CD4-positive, alpha-beta T cell treated with Interleukin-4 for 4 hours (primary cell): ENCODE measurements at places on chromosomes 4 and X.

DNA sequence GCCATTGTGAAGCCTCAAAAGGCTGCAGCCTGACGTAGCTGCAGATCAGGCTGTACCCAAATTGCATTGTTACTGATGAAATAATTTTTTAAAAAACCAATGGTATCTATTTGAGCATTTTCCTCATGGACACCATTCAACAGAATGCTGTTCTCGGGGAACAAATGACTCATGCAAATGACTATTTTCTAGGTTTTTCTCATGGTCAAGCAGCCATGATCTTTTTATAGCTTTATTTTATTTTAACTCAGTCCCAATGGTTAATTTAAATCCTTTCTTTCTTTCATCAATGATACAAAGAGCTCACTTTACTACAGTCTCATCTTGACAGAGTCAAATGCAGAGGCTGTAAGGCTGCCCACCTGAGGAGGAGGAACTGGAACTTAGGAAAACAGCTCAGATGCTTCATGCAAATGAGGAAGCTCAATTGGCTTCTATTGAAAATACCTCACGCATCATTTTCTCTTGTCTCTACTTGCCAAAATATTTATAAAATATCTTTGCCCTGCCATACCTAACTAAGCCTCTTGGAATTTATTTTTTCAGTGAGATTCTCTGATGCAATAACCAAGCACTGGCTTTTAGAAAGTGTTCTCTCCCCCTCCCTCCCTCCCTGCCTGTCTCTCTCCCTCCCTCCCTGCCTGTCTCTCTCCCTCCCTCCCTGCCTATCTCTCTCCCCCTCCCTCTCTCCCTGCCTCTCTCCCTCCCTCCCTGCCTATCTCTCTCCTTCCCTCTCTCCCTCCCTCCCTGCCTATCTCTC, 81.0 kb downstream of the SORBS2 start:
- DNase-seq = no peak

- DNase-seq = no peak
Measured at GRCh38 chr4:168615294-168616065, 118.6 kb downstream of the PALLD start.

- no peak for DNase-seq
Measured at GRCh38 chrX:129557844-129558480, 17.9 kb downstream of the OCRL start.

GRCh38 chr4:105179539-105180401, 33.1 kb downstream of the TET2 start:
- DNase-seq = no peak

DNA sequence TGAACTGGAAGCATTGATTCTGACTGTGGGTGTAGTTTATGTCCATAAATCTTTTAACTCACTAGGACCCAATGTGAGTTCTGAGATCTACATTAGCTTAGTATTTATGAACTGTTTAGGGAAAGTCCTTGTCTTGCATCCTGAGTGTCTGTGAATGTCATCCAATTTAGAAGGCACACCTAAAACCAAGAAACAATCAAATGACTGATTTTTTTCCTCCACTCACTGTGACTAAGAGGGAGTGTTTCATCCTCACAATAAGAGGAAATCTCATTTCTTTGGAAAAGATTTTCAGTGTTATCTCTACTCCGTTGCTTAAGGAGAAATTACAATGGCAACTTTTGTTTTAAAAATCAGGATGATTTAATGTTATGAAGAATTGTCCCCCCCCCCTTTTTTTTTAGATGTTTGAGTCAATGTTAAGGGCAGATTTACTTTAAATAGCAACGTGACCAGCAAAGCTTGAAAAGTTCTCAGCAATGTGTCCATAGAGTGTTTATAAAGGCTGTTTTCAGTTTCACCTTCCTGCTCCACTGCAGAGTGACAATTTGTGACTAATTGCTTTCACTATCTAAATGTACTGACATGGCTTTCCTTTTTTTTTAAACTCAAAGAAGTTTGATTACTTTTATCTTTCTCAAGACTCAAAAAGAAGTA, 173.0 kb downstream of the SPCS3 start:
- DNase-seq = no peak

- DNase-seq = peak; percentile 25
Measured at GRCh38 chrX:1534301-1535168, 2.5 kb downstream of the P2RY8 start.

GRCh38 chrX:146934256-146934655, 119.7 kb upstream of the CXorf51A start:
- no peak for DNase-seq

DNA sequence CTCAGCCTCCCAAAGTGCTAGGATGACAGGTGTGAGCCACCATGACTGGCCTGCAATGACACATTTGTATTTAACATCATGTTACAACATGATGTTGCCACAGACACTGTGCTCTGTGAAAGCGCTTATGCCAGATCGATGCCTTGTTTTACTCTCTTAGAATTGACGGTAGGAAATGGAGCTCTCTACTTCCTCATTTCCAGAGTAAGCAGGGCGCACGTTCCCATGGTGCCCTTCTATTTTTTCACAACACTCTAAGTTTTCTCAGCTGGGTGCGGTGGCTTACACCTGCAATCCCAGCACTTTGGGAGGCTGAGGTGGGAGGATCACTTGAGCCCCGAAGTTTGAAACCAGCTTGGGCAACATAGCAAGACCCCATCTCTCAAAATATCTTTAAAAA, 60.7 kb upstream of the DHRSX start:
- DNase-seq = no peak

DNA sequence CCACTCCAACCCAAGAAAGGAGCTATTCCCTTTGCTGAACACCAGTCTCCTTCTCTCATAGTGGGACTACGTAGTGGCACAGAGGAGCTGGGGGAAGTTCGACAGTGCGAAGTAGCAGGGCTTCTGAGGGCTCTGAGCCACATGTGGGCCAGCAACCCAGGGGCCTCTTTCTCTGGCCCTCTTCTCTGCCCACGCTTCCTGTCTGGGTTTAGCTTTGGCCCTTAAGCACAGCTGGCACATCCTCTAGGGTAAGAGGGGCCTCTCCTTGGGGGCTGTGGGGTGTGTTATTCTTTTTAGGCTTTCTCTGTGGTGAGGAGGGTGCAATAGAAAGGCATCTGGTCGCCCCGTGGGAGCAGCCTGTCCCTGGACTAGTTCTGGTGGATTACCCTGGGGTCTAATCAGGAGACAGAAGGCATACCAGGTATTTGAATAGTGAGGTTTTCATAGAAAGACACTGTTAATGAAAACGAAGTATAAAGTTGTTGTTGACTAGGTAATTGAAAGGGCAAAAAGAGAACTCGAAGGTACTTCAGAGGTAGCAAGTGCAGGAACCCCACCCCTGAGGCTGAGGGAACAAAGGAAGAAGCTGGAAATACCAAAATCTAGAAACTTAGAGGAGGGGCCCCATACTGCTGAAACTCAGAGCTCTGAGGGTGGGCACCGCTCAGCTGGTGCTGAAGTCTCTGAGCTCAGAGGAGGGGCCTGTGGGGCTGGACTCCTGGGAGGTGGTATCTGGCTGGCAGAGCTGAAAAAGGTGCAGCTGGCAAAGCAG, 151.9 kb upstream of the RPS6KA3 start:
- no peak for DNase-seq

- peak; percentile 45 for DNase-seq
Measured at GRCh38 chr4:48909697-48910096, 3.1 kb upstream of the OCIAD2 start.

- no peak for DNase-seq
Measured at GRCh38 chr4:108775921-108776320, 13.1 kb upstream of the ETNPPL start.

DNA sequence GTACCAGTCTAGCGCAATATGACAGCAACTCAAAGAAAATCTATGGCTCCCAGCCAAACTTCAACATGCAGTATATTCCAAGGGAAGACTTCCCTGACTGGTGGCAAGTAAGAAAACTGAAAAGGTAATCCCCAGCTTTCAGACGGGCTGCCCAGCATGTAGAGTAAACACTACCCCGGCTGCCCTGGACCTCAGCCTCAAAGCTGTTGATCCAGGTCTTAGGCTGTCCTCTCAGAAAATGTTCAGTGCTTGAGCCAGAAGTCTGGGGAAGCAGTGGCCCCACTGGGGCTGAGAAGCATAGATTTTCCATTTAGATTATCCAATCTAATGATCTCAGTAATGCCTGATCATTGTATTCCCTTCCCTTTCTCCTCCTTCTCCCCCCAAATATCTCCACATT, 21.9 kb downstream of the BMX start:
- no peak for DNase-seq
